ENCODE measurements at places on chromosomes 12 and 14.

GRCh38 chr12:78726854-78727253, 137.7 kb upstream of the SYT1 start:
- DNase-seq, result no peak

- DNase-seq, result no peak
Measured at GRCh38 chr14:72404998-72405397, 472.8 kb downstream of the RGS6 start.

DNA sequence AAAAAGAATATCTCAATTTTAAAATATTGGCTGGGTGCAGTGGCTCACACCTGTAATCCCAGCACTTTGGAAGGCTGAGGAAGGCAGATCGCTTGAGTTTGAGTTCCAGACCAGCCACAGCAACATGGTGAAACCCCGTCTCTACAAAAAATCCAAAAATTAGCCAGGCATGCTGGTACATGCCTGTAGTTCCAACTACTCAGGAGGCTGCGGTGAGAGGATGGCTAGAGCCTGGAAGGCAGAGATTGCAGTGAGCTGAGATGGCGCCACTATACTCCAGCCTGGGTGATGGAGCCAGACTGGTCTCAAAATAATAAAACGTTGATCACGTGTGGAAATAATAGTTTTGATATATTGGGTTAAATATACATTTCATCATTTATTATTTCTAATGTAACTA, 5.7 kb downstream of the MTRFR start:
- no peak for DNase-seq

- peak; percentile 12 for DNase-seq
Measured at GRCh38 chr12:22459838-22460490, 84.4 kb downstream of the C2CD5 start.

DNA sequence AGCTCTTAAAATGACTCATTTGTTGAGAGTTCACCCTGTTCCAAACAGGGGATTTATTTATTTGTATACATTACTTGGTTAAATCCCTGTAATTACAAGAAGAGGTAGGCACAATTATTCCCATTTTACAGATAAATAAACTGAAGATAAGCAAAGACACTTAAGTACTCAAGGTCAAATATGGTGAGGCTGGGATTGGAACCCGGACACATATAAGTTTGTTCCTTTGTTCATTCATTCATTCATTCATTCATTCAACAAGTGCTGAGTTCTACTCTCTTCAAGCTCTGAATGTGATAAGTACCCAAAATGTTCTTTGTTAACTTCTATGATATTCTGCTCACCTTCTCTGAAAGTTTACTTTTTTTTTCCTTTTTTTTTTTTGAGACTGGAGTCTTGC, 2.4 kb upstream of the TRIM9 start:
- no peak for DNase-seq

DNA sequence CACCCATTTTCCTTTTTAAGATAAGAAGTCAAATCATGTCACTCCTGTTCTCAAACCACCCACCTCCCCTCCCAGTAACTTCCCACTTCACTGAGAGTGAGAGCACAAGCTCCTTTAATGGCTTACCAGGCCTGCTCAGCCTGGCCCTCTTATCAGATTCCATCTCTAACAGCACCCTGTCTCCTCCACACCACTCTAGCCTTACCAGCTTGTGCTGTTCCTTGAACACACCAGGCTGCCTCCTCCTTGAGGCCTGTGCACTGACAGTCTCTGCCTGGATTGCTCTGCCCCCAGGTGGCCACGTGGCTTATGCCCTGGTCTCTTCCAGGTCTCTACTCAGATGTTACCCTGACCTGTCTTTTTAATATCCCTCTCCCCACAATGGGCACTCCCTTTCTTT, 40.1 kb upstream of the EVL start:
- DNase-seq, result no peak

DNA sequence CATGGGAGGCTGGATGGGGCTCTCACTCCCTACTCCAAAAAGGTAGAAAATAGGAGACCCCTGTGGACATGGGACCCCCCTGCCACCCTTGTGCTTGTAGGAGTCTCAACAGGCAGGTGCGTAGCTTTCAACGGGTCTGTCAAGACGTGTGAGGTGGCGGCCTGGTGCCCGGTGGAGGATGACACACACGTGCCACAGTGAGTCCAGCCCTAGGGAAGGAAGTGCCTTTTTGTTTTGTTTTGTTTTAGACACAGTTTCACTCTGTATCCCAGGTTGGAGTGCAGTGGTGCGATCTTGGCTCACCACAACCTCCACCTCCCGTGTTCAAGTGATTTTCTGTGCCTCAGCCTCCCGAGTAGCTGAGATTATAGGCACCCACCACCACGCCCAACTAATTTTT, 12.9 kb downstream of the P2RX4 start:
- DNase-seq, result no peak

DNA sequence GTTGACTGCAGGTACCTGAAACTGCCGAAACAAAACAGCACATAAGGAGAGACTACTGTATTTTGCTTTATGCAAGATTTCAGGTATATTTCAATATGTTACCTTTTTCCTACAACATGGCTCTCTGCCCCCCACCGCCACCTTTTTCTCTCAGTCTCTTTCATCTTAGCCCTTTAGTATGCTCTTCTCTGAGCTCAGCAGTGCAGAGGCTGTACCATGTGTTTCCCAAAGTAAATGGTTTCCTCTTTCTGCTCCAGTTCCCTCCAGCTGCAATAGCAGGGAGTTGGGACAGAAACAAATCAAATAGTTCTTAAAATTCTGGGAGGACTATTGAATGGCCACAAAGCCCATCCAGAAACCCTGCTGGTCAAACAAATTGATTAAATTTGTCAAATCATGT, 4.3 kb downstream of the AMN1 start:
- DNase-seq, result no peak

DNA sequence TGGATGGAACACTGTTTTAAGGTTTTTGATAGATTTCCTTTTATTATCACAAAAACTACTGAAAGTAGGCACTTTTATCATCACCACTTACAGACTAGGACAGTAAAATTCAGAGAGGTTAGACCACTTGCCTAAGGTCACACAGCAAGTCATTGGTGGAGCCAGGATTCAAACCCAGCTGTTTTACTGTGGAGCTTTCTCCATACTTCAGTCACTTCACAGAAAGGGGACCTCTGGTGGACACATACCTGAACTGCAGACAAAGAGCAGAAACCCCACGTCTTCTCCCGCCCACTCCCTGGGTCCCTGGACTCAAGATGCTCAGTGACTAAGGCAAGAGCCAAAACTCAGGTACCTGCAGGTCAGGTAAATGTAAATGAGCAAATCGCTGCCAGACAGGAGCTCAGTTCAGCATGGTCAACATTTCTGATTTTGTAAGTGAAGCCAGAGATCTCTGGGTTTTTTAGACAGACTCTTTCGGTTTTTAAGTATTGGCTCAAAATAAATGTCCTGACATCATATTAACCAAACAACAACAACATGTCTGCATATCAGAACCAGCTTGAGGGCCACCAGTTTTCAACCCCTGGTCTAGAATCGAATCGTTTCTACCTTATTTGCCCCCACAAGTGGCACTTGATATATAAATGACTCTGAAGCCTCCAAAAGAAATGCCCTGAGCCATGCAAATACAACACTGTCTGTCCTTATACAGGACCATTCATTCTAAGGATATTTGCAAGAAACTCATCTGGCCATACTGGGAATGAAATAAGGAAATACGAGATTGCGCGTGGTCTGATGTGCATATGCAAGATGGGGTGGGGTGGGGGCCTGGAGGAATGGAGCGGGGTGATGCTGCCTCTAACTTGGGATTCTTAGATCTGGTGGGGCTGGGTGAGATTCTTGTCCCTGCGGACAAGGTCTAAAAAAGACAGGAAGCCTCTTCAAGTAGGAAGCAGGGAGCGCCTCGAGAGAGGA, 110.9 kb downstream of the KSR2 start:
- no peak for DNase-seq

- DNase-seq, result no peak
Measured at GRCh38 chr12:20210621-20211215, 157.6 kb upstream of the PDE3A start.

GRCh38 chr14:75318353-75318752, 39.7 kb downstream of the FOS start:
- DNase-seq, result no peak

DNA sequence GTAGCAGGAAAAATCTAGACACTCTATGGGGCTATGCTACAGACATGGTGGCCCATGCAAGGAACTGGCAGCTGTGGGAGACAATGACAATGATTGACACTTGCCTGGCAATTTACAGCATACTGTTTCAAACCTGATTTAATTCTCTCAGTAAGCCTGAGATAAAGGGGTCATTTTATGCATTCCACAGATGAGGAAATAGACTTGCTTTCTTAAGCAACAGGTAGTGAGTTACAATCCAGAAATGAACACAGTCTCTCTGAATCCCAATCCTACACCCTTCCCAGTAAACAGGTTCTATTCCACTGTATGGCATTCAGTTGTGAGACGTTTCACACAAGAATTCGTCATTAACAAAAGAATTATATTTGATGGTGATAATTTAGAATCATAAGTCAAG, 15.5 kb upstream of the PCNX1 start:
- no peak for DNase-seq

DNA sequence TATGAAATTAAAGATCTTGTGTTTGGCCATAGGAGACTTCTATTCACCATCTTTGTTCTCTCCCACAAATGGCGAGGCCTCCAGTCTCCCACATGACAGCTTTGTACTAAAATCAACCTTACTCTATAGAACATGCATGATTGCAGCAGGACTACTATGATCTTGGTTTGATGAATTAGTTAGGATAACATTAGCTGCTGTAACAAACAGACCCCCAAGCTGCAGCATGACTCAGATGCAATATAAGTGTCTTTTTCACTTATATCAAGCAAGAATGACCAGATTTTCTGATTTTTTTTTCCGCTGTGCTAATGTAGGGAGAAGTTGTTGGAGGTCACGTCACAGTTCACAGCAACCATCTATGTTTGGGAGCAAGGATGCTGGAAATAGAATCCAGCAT, 10.8 kb upstream of the OAS3 start:
- no peak for DNase-seq

DNA sequence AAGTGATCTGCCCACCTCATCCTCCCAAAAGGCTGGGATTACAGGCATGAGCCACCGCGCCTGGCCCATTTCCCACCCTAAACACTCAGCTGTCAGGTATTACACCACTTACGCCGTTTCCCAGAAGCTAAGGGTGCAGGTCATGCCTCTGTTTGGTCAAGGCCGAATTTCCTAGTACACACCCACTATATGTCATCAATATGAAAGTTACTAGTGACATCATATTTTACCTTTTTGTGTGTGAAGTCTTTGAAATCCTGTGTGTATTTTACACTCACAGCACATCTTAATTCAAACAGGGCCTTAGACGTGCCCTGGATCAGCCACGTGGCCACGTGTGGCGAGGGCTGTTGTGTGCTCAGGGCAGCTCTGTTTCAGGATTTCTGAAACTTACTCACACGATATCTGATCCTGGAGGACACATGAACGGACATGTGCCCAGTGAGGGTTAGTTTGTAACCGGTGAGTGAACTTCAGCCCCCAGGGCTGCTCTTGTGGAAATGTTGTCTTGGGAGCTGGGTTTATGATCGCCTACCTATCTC, 51.8 kb downstream of the GLT1D1 start:
- no peak for DNase-seq

DNA sequence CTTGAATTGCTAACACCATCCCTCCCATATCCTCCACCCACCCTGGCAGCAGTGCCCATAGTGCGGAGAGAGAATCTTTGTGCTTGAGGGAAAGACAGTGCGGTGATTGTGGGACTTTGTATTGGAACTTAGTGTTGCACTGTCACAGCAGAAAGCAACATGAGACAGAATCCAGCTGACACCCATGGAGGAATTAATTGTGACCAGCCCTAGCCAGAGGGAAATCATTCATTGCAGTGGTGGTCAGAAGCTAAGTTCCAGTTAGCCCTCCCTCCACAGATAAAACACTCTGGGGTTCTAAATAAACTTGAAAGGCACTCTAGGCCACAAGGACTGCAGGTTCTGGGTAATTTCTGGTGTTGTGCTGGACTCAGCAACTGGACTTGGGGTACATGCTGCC, 1002.6 kb downstream of the TMTC2 start:
- DNase-seq, result no peak

DNA sequence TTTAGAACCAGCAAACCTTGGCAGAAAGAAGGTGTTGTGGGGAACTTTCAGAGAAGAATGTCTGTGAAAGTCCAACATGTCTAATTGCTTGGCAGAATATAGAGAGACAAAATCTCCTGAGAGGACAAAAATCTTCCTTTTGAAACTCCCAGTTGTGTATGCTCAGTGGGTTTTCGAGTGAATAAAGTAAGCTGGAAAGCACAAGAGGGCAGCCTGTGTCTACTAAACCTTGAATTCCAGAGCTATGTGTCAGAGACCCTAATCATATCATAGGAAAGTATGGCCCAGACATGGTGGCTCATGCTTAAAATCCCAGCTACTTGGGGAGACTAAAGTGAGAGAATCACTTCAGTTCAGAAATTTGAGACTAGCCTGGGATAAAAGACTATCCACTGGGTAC, 661.2 kb downstream of the SLC16A7 start:
- no peak for DNase-seq

GRCh38 chr12:47590771-47591360, 115.0 kb downstream of the RPAP3 start:
- DNase-seq, result peak; percentile 20

GRCh38 chr14:70638416-70638815, 3.3 kb upstream of the TTC9 start:
- DNase-seq, result no peak

DNA sequence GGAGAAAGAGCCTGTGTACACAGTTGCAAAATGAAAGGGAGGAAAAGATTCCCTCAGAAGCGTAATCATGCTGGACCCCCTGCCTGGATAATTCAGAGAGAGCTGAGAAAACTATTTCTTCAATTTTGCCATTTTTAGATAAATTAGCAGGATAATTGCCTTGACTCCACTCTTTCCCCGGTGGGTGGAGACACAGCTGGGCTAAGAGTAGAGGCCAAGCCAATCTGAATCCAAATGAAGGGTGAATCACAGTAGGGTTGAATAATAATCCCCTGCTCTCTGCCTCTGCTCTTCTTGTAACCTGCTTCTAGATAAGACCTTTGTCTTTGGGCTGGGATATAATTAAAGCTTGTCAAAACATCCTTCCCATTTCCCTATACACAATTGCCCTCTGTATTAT, 150.1 kb downstream of the CAPZA3 start:
- no peak for DNase-seq

DNA sequence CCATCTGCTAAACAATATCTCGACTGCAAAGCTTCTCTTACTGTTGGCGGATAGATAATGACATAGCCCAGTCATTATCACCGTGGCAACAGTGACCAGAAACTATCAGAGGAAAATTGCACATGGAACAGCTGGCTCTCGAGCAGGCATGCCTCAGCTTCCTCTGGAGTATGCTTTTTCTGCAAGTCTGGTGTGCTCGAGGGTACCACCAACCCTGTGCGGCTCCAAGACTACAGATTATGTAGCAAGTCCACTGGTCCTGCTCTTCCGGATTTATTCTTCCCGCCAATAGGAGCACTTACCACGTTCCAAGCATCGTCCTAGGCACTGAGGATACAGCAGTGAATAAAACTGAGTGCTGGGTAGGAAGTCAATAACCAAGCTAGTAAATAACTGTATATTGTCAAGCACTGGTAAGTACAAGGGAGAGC, 1.4 kb upstream of the GLRX5 start:
- DNase-seq, result no peak
